ENCODE measurements at places on chromosomes 2 and 18. TPM values are rescaled to one million over a fixed set of nuclear protein-coding genes. Genes with fewer than 3 reads are reported as not detected.

Gene CCBE1
- 1.2 TPM for total RNA-seq

Gene ST6GAL2
- total RNA-seq = 10.9 TPM

Gene SLC9A4
- total RNA-seq = 0.08 TPM

Gene PROKR1
- total RNA-seq = 0.38 TPM

Gene BOLL
- not detected for total RNA-seq

Gene GRB14
- 5.8 TPM for total RNA-seq

Gene HTR2B
- 0.80 TPM for total RNA-seq

Gene DLX1
- 0.87 TPM for total RNA-seq

Gene XDH
- total RNA-seq = 1.0 TPM

Gene ZAP70
- 93.4 TPM for total RNA-seq

Gene RGPD6
- total RNA-seq = 26.3 TPM

Gene ABCG8
- not detected for total RNA-seq

Gene GATA6
- 23.8 TPM for total RNA-seq

Gene SLC14A1
- total RNA-seq = 0.36 TPM

Gene ERICH2
- total RNA-seq = 1.6 TPM

Gene CWC22
- total RNA-seq = 16.9 TPM

Gene CCDC148
- 2.2 TPM for total RNA-seq

Gene RAB27B
- 0.41 TPM for total RNA-seq

Gene SLC9A2
- total RNA-seq = 0.05 TPM

Gene MAP3K20
- 11.8 TPM for total RNA-seq

Gene DSG3
- not detected for total RNA-seq

Gene SETBP1
- total RNA-seq = 131 TPM

Gene SLC40A1
- total RNA-seq = 90.9 TPM

Gene TOGARAM2
- 0.23 TPM for total RNA-seq

Gene OSR1
- total RNA-seq = 0.26 TPM

Gene TPO
- total RNA-seq = 0.41 TPM

Gene APOB
- 15.9 TPM for total RNA-seq

Gene DSC3
- 0.87 TPM for total RNA-seq

Gene PTPRM
- total RNA-seq = 284 TPM

Gene CD8B
- total RNA-seq = not detected

Gene LRRTM1
- total RNA-seq = not detected

Gene ACVR1C
- 0.10 TPM for total RNA-seq

Gene NOSTRIN
- not detected for total RNA-seq

Gene BCL11A
- total RNA-seq = 9.6 TPM

Gene MAL
- total RNA-seq = not detected

Gene COX5B
- 191 TPM for total RNA-seq

Gene GYPC
- 154 TPM for total RNA-seq

Gene FOXI3
- 0.69 TPM for total RNA-seq

Gene TUBA4A
- 18.7 TPM for total RNA-seq

Gene ASXL3
- 7.2 TPM for total RNA-seq

Gene LCT
- total RNA-seq = 0.13 TPM
